ENCODE measurements at places on chromosomes 3 and 15.

DNA sequence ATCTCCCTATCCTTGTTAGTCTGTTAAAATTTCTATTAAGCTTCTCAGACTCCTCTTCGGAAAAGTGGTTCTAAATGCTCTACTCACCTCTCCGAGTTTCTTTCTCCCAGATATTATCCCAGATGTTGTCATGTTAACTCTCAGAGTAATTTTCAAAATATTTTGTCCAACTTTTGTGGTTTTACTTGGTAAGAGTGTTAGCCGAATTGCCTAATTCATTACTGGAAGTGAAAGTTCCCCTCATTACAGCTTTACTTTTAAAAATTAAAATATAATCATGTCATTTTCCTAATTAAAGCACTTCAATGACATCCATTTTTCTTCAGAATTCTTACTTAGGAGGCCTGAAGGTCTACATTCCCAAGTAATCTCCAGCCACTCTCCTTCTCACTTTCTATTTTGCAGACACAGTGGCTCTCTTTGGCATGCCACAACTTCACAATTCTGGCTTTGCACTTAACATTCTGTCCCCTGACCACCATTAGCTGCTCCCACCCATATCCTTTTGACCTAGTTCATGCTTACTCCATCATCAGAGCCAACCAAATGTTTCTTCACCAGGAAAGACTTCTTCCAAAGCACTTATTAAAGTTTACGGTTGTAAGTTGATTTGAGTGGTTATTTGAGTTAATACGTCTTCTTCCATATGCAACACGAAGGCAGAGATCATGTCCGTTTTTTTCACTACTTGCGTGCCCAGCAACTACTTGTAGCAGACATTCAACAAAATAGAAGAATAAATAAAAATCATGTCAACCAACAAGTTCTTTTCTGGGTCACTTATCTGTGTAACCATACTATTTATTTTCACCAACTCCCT lies 10.2 kb upstream of the TIPARP start:
- DNase-seq, result no peak

- DNase-seq, result no peak
Observed at GRCh38 chr3:183912895-183913579, 28.4 kb upstream of the PARL start.

GRCh38 chr15:69170597-69170996 lies 10.2 kb downstream of the GLCE start:
- no peak for DNase-seq

- DNase-seq, result no peak
Observed at GRCh38 chr15:79329171-79329611, 18.3 kb downstream of the TMED3 start.

DNA sequence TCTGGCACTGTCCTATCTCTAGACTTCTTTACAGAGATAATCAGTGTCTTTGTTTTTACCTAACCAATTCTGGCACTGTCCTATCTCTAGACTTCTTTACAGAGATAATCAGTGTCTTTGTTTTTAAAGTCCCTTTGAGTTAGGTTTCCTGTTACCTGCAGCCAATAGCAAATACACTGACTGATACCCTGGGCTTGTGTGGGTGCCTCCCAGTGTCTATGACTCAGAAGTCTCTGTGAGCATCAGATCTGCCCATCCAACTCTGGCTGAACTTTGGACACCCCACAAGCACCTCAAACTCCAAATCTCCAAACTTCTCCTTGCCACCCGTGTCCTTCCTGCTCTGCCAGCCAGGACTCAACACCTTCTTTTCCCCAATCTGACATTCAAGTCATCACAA lies 30.4 kb downstream of the SLC41A3 start:
- DNase-seq, result no peak

GRCh38 chr15:40097968-40098476 lies 10.7 kb downstream of the BMF start:
- DNase-seq, result no peak

DNA sequence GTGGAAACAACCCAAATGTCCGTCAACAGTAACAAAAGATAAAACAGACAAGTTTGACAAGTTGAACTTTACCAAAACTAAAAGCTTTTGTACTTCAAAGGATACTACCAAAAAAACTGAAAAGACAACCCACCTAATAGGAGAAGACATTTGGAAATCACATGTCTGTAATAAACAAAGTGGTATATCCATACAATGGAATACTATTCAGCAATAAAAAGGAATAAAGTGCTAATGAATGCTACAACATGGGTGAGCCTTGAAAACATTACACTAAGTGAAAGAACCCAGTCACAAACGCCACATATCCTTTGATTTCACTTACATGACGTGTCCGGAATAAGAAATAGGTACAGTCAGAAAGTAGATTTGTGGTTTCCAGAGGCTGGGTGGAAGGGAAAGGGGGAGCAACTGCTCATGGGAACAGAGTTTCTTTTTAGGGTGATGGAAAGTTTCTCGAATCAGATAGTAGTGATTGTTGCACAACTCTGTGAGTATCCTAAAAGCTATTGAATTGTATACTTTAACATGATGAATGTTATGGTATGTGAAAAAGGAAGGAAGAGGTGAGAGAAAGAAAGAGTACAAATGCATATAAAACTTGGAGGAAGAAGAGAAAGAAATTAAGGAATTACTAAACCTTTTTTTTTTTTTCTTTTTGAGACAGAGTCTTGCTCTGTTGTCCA lies 72.7 kb upstream of the ABHD2 start:
- no peak for DNase-seq

DNA sequence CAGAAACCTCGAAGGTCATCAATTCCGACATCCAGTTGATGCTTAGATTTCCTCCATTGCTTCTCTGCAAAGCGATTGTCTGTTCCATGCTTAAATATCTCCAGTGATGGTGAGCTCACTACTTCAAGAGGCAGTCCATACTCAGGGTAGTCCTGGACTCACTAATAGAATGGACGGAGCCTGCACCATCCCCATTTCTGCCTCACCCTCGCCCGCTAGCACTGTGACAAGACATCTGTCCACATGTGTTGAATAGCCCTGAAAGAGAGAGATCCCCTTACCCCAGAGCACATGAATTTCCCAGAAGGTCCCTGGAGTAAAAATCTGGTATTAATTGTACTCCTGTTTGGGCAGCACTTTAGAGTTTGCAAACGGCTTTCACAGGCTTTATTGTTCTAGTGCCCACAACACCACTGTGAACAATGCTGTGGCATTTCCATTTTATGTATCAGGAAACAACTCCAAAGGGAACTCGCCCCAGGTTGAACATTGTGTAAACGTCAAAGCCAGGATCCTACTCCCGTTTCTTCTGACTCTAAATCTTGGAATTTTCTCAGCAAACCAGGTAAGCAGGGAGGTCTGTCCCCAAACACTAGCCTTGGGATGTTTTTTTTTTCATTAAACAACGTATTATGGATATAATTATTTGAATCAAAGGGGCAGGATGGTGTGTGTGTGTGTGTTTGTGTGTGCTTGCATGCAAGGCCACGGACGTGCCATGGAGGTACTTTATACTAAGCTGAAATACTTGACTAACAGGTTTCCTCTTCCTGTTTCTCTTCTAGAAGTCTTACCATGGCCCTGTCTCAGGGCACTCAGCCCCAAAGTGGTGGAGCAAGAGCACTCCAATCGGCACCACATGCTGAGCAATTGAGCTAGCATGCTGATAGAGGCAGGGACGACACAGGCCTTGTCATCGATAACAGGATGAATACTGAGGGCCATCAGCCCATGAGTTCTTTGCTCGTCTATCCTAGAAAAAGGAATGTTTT lies 198.3 kb downstream of the OPA1 start:
- DNase-seq, result no peak

GRCh38 chr15:49428409-49429095 lies 5.5 kb downstream of the FGF7 start:
- DNase-seq, result no peak

DNA sequence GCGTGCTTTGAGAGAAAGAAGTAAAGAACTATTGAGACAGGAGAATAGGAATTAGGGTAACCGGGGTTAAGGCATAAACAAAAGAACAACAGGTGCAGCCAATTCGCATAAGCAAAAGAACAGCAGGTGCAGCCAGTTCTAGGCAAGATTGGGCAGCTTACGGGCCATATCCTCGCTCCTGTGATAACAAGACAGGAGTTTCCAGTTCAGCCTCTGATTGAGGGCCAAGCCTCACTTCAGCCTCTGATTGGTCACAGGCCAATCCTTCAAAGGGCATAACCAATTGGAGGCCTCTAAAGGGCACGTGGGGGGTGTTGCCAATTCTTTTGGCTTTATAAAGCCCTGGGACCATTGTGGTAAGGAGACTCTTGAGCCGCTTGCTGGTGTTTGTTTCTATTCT lies 143.5 kb downstream of the GADL1 start:
- no peak for DNase-seq

DNA sequence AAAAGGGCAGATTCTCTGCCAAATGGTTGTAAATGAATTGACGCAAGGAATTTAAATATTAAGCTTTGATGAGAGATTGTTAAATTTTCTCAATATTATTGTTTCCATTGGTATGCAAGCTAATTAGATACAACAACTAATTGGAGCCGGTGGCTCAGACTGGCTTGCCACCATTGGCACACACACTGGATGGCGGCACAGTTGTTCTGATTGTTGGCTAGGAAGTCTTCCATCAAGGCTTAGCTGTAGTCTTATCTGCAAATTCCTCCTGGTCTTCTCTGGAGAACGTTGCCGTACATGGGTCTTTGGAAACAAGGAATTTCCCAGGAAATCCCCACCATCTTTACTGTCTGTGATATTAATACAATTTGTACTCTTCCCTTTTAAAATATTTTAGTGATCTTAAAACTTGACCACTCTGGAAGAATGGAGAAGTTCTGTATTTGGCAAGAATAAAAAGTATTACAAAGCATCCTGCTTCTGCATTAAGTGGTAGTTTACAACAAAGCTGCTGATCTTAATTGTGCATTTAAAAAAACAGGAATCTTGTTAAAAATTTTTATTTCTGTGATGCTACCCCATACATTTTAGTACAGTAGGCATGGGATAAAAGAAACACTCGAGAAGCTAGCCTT lies 126.5 kb downstream of the UBE2E2 start:
- DNase-seq, result no peak

DNA sequence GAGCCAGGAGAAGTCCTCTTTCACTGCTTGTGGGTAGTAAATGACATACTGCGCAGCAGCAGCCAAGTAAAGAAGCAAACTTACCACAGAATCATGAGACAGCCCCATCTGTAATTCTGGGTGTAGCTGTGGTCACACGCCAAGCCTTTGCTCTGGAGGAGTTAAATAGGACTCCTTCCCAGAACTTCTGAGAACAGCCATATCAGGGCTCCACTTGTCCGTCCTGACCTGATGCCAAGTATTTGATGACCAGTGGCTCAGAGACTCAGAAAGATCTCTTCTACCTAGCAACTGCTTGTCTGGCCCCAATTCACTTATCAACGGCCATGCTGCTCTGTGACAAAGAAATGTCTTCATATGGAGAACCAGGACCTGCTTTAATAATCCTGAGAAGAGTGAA lies 20.6 kb upstream of the GOLIM4 start:
- DNase-seq, result no peak

DNA sequence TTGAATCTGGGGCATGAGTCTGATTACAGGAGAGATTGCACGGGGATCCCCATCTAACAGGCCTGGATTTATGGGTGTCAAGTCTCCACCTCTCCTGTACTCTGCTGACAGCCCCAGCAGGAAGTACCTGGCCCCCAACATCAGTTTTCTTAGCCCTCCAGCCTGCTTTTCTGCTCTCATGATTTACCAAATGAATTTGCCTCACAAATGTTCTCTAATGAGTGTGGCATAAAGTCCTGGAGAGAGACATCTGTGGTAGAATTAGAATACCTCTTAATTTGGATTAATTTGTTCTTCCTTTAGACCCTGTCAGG lies 60.1 kb downstream of the FNDC3B start:
- DNase-seq, result no peak

- DNase-seq, result peak; percentile 81
Observed at GRCh38 chr15:70101459-70102113, 3.9 kb upstream of the TLE3 start.

DNA sequence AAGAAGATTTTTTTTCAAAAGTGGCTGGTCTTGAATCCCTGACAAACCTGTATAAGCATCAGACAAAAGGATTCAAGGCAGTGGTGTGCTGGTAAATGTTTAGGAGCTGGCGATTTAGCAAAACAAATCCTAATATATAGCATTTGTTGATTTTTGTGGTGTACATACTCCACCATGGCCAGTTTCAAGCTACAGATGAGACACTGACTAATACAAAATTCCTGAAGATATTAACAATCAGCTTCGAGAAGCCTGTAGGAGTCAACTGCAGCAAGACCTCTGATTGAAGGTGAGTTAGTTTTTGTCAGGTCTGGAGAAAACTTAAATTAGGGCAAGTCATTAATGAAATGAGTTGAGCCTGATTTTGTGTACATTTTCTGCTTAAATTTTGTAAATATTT lies 6.7 kb downstream of the STRIT1 start:
- no peak for DNase-seq

- DNase-seq, result no peak
Observed at GRCh38 chr3:103991461-103992115, 1375.1 kb upstream of the ALCAM start.
